ENCODE measurements at places on chromosomes 16 and 17. TPM values are rescaled to one million over a fixed set of nuclear protein-coding genes. Genes with fewer than 3 reads are reported as not detected.
A peak's percentile ranks its signal among the peaks of the same experiment; 100 is the strongest.

- DNase-seq, result peak; percentile 54
These were observed 7.6 kb upstream of the PHKG2 start for GRCh38 chr16:30740364-30741251.

- no peak for DNase-seq
These were observed 931.6 kb upstream of the GOT2 start for GRCh38 chr16:59665618-59666220.

GRCh38 chr17:1577182-1577581 lies 14.6 kb upstream of the PITPNA start:
- DNase-seq, result no peak

GRCh38 chr16:66751053-66751302 lies 431 bp downstream of the DYNC1LI2 start:
- peak; percentile 60 for DNase-seq

- DNase-seq, result no peak
These were observed 34.3 kb downstream of the NDEL1 start for GRCh38 chr17:8469964-8470363.

DNA sequence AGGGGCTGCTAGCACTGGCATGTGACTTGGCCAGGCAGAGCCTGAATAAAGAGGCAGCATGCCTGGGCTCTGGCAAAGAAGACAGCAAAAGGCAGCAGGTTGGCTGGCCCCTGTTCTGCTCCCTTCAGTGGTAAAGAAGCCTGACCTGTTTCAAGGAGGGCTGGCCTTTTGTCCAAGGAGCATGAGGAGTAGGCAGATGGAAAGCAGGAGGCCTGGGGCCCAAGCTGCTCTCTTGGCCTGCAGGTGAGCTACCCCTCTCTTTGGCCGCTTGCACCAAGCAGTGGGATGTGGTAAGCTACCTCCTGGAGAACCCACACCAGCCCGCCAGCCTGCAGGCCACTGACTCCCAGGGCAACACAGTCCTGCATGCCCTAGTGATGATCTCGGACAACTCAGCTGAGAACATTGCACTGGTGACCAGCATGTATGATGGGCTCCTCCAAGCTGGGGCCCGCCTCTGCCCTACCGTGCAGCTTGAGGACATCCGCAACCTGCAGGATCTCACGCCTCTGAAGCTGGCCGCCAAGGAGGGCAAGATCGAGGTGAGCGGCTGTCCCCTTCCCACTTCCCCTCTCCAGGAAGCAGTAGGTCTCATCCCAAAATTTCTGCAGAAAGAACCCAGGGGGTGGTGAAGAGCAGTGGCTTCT lies 8.0 kb downstream of the TRPV2 start:
- no peak for DNase-seq

GRCh38 chr17:10735251-10735650 lies 5.4 kb upstream of the TMEM220 start:
- DNase-seq, result no peak

GRCh38 chr17:65678546-65678945 lies 117.1 kb upstream of the AXIN2 start:
- DNase-seq, result no peak

DNA sequence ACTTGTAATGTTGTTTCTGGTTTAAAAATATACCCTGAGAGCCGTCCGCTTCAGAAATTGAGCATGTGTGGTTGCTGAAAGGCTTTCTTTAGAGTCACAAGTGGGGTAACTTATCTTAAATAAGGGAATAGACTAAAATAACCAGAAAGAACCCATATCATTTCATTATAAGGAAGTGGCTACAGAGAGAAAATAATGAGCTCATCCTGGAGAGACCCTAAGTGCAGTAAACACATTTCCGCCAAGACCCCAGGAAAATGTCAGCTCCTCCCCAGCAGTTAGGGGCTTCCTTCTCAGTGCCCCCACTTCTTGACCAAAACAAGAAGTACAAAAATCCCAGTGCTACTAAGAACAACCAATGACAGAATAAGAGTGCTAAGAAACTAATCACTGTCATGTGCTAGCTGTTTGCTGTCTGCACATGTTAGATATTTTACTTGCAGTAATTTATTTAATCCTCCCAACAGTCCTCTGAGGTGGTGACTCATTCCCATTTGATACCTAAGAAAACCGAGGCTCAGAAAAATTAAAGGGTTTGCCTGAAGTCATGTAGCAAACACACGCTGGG lies 83.5 kb downstream of the CDYL2 start:
- DNase-seq, result no peak

GRCh38 chr17:39612291-39612894 lies 4.7 kb upstream of the NEUROD2 start:
- DNase-seq, result no peak

The SRCIN1 gene
- polyA plus RNA-seq, result not detected

The MPHOSPH6 gene
- polyA plus RNA-seq, result 71.4 TPM

The ATP1B2 gene
- 1.6 TPM for polyA plus RNA-seq

The ZNF597 gene
- 0.34 TPM for polyA plus RNA-seq

The SLC6A4 gene
- 0.05 TPM for polyA plus RNA-seq

The KAT2A gene
- 92.0 TPM for polyA plus RNA-seq

The GAST gene
- polyA plus RNA-seq, result not detected
